ENCODE measurements at places on chromosomes 1 and 21.

GRCh38 chr1:48771561-48771960, 5.1 kb downstream of the BEND5 start:
- DNase-seq = no peak

DNA sequence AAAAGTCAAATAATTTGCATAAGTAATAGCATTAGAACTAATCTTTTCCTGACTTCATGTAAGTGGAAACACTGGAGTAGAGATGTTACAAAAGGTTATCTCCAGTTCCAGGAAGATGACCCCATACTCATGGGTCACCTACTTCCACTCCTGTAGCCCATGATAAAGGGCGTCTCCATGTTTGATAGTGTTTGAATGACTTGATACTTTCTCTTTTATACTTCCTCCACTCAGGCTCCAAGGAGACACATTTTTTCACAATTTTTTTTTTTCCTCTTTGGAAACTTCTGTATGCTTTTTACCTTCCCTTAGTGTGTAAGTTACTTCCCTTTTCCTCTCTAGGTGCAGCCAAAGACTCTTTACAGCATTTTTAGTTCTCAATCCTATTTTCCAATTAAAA, 382.1 kb upstream of the B3GALT2 start:
- no peak for DNase-seq

DNA sequence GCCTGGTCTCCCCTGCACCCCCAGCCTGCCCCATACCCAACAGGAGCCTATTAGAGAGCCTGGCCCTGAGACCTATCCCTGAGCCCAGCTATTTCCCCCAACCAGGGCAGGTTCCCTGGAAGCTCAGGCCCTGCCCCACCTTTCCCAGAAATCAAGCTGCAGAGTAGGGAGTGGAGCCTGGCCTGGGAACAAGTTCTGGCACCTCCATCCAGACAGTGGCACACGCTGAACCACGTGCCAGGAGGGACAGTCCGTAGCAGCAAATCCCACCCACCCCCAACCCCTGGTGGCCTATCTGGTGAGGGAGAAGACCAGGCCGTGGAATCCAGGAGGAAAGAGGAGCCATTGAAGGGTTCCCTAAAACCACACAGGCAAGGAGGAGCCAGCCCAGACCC, 22.6 kb downstream of the TNNT2 start:
- DNase-seq = no peak

DNA sequence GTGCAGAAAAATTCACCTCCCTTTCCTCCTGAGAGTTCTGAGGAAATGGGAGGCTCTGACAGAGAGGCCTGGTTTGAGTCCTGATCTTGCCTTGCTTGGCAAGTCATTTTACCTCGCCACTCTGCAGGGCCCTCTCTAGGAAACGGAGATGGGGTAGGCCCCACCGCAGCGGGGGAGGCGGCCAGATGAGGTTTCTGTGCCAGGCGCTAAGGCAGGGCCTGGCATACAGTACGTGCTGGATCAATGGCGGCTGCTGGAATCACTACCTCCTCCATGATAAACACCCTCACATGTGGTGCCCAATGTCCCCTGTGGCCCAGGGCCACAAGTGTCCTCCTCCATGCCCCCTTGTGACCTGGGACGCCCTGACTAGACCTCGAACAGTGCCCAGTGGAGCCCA, 499 bp upstream of the PLEKHG5 start:
- DNase-seq = no peak

- no peak for DNase-seq
Observed at GRCh38 chr1:117565076-117565556, 40.7 kb upstream of the TENT5C start.

GRCh38 chr1:5577255-5578040, 414.8 kb downstream of the NPHP4 start:
- DNase-seq = no peak

DNA sequence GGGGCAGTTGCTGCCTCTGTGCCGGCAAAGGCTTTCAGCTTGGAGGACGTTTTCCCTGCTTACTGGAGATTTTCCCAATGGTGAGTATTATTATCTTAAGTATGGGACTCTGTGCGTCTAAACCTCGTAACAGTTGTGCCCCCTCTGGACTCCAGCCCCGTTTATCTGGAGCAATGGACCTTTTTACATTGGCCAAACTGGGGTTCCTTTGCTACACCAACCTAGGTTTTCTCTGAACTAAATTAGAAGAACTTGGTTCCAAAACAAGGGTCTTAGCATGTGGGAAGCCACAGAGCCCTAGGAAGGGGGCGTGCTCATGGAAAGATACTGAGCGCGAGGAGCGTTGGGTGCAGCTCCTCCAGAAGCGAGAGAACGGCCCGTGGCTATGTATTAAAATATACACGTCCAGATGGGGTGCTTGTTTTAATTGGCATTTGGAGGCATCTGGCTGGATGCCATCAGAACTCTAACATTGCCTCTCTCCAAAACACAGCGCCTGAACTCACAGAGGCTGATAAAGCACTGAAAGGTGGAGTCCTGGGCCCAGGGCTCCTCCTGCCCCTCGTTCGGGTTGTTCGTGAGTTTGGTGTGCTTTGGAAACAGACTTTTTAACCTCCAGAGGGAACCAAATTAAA, 28.4 kb downstream of the POFUT2 start:
- DNase-seq = peak; percentile 12

- no peak for DNase-seq
Observed at GRCh38 chr1:58440696-58441095, 105.8 kb downstream of the OMA1 start.

- no peak for DNase-seq
Observed at GRCh38 chr1:6168947-6169586, 11.1 kb downstream of the CHD5 start.

- DNase-seq = no peak
Observed at GRCh38 chr1:107339775-107340174, 198.9 kb downstream of the NTNG1 start.

DNA sequence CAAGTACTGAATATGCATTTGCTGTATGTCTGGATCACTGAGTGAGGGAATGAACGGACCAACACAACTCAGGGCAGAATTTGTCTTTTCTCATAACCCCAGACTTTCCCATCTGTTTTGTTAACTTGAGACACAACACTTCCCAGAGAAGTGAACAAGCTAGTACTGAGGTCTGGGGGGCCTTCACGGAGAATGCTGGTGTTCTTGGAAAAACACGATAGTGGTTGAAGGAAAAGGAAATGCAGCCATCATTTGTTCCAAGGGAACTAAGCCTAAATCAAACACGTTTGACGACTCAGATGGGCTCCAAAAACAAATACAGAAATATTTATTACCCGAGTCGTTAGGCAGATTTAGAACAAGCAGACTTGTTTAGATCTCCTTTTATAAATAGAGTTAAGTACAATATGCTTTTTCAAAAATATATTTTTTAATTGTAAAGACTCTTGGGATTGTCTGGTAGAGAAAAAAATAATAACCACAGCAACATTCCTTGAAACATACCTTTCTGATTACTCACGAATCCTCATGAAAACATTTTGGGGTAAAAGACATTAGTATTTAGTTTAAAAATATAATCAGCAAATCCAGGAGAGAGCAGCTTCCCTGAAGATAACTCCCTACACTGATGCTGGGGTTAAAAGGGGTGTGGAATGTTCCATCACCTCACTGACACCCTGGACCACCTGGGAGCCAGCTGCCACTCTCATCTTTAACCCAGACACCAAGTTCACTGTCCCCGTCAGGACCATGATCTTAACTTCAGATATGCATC, 427.7 kb upstream of the RUNX1 start:
- DNase-seq = no peak

DNA sequence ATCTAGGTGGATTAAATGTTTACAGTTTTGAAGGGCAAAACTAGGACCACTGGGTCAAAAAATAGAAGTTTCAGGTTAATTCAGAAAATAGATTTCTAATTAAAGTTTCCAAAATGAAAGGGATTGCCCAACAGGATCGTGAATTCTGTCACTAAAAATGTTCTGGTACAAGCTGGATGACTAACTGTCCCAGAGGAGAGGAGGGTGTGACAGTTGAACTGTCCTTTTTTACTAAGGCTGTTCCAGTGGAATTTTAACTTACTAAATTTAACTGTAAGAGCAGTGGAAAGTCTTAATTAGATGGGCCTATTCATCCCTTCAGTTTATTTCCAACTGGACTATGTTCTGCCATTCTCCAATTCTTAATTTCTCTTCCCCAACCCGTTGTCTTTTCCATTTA, 7.2 kb downstream of the SNX7 start:
- DNase-seq = no peak

GRCh38 chr1:116374353-116375147, 1.5 kb downstream of the ATP1A1 start:
- peak; percentile 45 for DNase-seq

GRCh38 chr1:160702100-160702499, 9.5 kb downstream of the CD48 start:
- no peak for DNase-seq

- DNase-seq = no peak
Observed at GRCh38 chr1:19665496-19666465, 1.1 kb downstream of the HTR6 start.

DNA sequence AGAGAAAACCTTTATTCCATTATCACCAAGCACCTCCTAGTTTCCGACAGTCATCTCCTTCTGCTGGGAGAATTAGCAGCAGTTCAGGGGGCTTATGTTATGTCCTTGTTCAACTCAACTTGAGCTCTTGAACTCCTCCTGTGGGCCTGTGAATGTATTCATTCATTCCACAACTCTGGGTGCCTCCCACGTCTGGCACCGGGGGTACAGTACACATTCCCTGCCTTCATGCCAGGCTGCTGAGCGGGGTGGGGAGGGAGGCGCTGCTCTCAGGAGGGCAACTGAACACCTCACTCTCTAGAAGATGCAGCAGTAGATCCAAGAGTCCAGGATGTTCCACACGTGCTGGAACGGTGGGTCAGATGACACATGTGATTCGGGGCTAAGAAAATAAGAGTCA, 4.3 kb upstream of the MX2 start:
- no peak for DNase-seq

GRCh38 chr1:7856345-7856744, 3.5 kb upstream of the UTS2 start:
- DNase-seq = no peak

- no peak for DNase-seq
Observed at GRCh38 chr1:30014031-30014430, 709.4 kb downstream of the MATN1 start.

DNA sequence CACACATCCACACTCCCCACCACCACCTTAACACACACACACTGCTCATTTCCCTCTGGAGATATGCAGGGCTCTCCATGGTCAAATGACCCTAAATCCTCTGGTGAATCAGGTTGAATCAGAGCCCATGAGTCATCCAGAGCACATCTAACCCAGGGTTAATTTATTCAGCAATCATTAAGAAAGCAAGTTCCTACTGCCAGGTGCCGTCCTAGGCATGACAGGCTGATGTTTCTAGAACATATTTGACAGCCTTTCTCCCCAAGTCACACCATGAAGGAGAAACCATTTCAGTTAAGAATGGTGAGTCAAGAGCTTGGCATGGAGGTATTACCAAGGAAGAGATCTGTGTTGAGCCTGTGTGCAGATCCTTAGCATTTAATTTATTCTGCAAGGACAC, 194.3 kb upstream of the CAMK1G start:
- DNase-seq = no peak

GRCh38 chr1:172567720-172568119, 34.8 kb downstream of the SUCO start:
- no peak for DNase-seq

- DNase-seq = peak; percentile 72
Observed at GRCh38 chr1:35883635-35884101, 659 bp downstream of the AGO1 start.

- no peak for DNase-seq
Observed at GRCh38 chr21:16069178-16070112, 339.7 kb downstream of the USP25 start.

- no peak for DNase-seq
Observed at GRCh38 chr1:163701783-163702374, 380.1 kb downstream of the NUF2 start.

DNA sequence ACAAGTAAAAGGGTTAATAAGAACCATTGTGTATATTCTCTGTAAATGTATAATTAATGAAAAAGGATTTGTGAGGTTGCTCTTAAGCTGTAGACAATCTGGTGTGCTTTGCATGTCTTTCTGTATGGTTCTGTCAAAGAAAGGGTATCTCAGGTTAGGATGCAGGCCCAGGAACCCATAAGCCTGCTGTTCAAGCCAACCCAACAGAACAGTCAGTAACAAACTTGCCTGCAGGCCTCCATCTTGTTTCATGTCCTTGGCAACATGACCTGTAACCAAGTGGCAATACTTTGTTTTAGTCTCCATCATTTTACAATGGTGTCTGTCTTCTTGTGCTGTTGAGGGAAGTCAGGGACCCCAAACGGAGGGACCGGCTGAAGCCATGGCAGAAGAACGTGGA, 29.2 kb downstream of the CBR1 start:
- DNase-seq = no peak

- no peak for DNase-seq
Observed at GRCh38 chr1:53470155-53470554, 11.0 kb downstream of the DMRTB1 start.

GRCh38 chr1:223780949-223781348, 64.8 kb downstream of the TP53BP2 start:
- DNase-seq = no peak

DNA sequence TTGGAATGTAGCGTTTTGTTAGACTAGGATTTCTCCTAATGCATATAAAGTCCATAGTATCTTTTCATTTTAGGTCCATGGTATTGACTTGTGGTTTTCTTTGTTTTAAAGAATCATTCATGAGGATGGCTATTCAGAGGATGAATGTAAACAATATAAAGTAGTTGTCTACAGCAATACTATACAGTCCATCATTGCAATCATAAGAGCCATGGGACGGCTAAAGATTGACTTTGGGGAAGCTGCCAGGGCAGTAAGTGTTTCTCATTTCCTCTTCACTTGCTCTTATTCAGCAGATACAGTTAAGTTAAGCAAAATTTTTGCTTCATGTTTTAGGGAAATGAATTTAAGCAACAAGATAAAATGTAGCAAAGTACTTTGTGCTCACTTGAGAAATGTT, 25.4 kb downstream of the GNAI3 start:
- DNase-seq = no peak

DNA sequence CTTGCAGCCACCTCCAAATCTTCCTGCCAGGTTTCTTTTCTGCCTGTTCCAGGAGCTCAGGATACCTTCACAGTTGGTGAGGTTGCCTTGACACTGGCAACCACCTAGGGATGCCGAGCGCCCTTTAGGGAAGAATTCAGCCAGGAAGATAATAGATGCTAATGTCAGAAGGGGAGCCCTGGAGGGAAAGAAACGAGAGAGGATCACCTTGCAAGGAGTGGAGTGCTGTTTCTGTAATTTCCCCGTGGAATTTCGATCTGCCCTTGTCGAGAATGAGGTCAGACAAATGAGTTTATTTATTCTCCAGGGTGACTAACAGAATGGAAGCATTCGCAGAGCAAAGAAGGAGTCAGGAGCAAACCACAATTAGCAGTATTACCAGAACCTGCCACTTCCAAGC, 315.8 kb upstream of the KAZN start:
- no peak for DNase-seq

- DNase-seq = no peak
Observed at GRCh38 chr1:85240643-85241042, 18.8 kb downstream of the C1orf52 start.

- DNase-seq = no peak
Observed at GRCh38 chr1:109290998-109291397, 8.1 kb upstream of the PSRC1 start.

Data from activated T-cell treated with anti-CD3 and anti-CD28 coated beads, Interleukin-2, amount 50 U/mL, for 24 hours (primary cell).